Thymus (tissue), 14 donors: ENCODE measurements at places on chromosomes 5 and 9. TPM values are rescaled to one million over a fixed set of nuclear protein-coding genes. Genes with fewer than 3 reads are reported as not detected.

The TMEM38B gene
- polyA plus RNA-seq = 6.3 TPM

The CCDC183 gene
- polyA plus RNA-seq = 5.0 TPM

GRCh38 chr9:98698856-98699255 lies 9.9 kb downstream of the GABBR2 start:
- no peaks in the 10 kb centered on the region for H3K36me3 ChIP-seq
- H3K4me1 ChIP-seq = no peaks in the 10 kb centered on the region
- no peak overlapping the region for H3K27ac ChIP-seq
- H3K4me3 ChIP-seq = no peak overlapping the region
- DNase-seq = no peak
- H3K27me3 ChIP-seq = no peaks in the 10 kb centered on the region

- no peak for DNase-seq
- no peak overlapping the region for H3K4me3 ChIP-seq
- no peaks in the 10 kb centered on the region for H3K27me3 ChIP-seq
- H3K36me3 ChIP-seq = no peaks in the 10 kb centered on the region
Observed at GRCh38 chr9:32722704-32723103, 60.6 kb upstream of the TMEM215 start.

DNA sequence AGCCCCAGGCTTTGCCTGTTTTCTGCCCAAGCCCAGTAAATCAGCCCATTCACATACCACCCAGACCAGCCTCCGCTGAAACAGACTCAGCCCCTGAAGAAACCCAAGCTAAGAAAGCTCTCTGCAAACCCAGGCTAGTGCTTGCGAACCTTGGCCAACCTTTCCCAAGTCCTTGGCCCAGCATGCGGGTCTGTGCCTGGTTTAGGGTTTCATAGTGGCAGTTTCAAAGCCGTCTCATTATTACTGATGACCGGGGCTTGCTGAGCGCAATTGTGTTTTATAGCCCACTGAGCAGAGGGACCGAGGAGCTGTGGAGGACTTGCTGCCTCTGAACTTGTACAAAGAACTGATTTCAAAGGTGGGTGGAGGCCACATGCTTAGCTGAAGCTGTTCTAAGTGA lies 584.3 kb downstream of the BNC2 start:
- H3K27ac ChIP-seq = no peak overlapping the region
- no peak for DNase-seq
- no peaks in the 10 kb centered on the region for H3K36me3 ChIP-seq
- H3K27me3 ChIP-seq = no peaks in the 10 kb centered on the region
- no peak overlapping the region for H3K4me3 ChIP-seq
- no peaks in the 10 kb centered on the region for H3K4me1 ChIP-seq

GRCh38 chr9:22913026-22913425 lies 466.4 kb downstream of the DMRTA1 start:
- H3K27me3 ChIP-seq = no peaks in the 10 kb centered on the region
- H3K4me1 ChIP-seq = no peaks in the 10 kb centered on the region
- DNase-seq = no peak
- H3K27ac ChIP-seq = no peak overlapping the region
- H3K36me3 ChIP-seq = no peaks in the 10 kb centered on the region

DNA sequence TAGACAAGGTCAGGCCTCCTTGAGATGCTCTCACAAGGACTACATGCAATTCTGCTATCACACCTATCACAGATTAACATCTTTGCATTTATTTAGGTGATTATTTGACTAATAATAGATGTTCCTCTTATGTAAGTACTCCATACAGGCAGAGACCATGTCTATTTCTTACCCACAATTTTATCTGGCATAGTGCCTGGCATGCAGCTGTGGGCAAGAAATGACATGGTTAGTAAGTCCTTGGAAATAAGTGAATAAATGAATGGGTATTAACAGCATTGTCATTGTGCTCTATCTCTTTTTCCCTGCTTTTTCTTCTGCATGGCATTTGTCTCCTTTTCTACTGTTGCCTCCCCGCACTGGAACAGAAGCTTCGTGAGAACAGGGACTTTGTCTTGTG lies 49.4 kb downstream of the SLC22A5 start:
- H3K36me3 ChIP-seq = no peaks in the 10 kb centered on the region
- peaks cover 69% of the 10 kb centered on the region for H3K4me1 ChIP-seq

GRCh38 chr5:180208435-180209081 lies 453 bp downstream of the RASGEF1C start:
- H3K27me3 ChIP-seq = peaks cover 49% of the 10 kb centered on the region
- DNase-seq = no peak
- H3K27ac ChIP-seq = no peak overlapping the region
- H3K36me3 ChIP-seq = no peaks in the 10 kb centered on the region
- H3K4me1 ChIP-seq = peaks cover 3% of the 10 kb centered on the region
- H3K4me3 ChIP-seq = no peak overlapping the region

DNA sequence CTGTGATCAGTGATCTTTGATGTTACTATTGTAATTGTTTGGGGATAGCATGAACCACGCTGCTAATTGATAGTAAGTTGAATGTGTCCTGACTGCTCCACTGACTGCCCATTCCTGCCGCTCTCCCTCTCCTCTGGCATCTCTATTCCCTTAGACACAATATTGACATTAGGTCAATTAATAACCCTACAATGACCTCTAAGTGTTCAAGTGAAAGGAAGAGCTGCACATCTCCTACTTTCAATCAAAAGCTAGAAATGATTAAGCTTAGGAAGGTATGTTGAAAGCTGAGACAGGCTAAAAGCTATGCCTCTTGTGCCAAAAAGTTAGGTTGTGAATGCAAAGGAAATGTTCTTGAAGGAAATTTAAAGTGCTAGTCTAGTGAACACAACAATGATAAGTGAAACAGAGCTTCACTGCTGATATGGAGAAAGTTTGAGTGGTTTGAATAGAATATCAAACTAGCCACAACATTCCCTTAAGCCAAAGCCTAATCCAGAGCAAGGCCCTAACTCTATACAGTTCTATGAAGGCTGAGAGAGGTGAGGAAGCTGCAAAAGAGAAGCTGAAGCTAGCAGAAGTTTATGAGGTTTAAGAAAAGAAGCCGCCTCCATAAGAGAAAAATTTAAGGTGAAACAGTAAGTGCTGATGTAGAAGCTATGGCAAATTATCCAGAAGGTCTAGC lies 12.9 kb downstream of the CLINT1 start:
- H3K27me3 ChIP-seq = no peaks in the 10 kb centered on the region
- H3K36me3 ChIP-seq = peaks cover 10% of the 10 kb centered on the region
- no peak for DNase-seq
- no peaks in the 10 kb centered on the region for H3K4me1 ChIP-seq
- H3K4me3 ChIP-seq = no peak overlapping the region

DNA sequence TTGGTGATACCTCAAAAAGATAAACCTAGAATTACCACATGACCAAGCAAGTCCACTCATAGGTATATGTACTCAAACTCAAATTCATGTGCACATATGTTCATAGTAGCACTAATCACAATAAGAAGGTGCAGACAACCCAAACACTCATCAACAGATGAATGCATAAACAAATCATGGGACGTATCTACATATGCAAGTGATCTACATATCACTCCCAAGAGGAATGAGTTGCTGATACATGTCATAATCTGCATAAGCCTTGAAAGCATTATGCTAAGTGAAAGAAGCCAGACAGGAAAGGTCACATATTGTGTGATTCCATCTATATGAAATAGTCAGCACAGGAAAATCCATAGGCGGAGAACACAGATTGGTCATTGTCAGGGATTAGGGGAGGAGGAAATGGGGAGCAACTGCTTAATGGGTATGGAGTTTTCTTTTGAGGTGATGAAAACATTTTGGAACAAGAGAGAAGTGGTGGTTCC lies 10.6 kb upstream of the GPX8 start:
- no peak overlapping the region for H3K4me3 ChIP-seq
- H3K27me3 ChIP-seq = peaks cover 14% of the 10 kb centered on the region
- H3K4me1 ChIP-seq = peaks cover 2% of the 10 kb centered on the region
- H3K27ac ChIP-seq = no peak overlapping the region
- no peak for DNase-seq

DNA sequence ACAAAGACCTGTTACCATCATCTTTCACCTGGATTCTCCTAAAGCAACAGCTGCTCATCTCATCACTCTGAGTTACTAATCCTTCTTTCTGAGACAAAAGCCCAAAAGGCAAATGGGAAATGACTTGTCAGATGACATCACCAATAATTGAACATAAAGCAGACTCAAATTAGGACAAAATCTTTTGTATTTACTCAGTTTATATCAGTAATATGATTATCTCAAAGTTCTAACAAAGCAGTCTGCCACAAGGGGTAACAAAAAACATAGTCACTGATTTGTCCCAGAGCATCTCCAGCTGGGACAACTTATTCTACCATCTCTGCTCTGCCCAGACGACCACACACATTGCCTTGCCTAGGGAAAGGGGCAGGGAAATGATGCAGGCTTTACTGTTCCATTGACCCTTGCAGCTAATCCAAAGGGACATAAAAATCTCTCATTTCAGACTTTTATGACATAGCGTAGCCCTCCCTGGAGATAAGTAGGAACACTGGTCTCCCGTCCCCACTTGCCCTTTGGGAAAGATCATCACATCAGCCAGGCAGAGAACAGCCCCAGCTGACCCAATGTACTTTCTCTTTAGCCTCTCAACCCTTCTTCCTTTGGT lies 249.5 kb upstream of the PTGER4 start:
- DNase-seq = no peak
- no peak overlapping the region for H3K27ac ChIP-seq
- no peaks in the 10 kb centered on the region for H3K36me3 ChIP-seq
- no peak overlapping the region for H3K4me3 ChIP-seq

The SLC36A2 gene
- polyA plus RNA-seq = 0.02 TPM

GRCh38 chr5:154058055-154059038 lies 19.6 kb downstream of the MFAP3 start:
- peaks cover 5% of the 10 kb centered on the region for H3K4me1 ChIP-seq
- no peak for DNase-seq
- H3K4me3 ChIP-seq = no peak overlapping the region

DNA sequence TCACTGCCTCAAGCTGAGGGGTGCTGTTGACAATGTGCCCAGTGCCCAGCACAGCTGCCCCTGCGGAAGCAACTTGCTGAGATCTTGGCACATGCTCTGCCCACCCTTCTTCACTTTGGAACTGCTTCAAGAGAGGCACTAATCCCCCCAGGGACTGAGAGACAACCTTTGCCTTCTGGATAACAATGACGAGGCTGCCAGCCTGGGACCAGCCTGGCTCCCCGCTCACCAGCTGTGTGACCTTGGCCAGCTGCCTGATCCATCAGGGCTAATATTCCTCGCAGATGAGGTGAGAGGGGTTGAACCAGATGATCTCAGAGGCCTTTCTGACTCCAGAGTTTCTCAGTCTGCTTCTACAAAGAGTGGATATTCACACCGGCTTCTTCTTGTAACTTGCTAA lies 81.0 kb downstream of the SHB start:
- no peaks in the 10 kb centered on the region for H3K27me3 ChIP-seq
- no peaks in the 10 kb centered on the region for H3K36me3 ChIP-seq
- no peak overlapping the region for H3K4me3 ChIP-seq
- no peak overlapping the region for H3K27ac ChIP-seq
- peaks cover 53% of the 10 kb centered on the region for H3K4me1 ChIP-seq
- DNase-seq = no peak

The FAXDC2 gene
- polyA plus RNA-seq = 17.6 TPM

The PCDHB13 gene
- polyA plus RNA-seq = 0.27 TPM

DNA sequence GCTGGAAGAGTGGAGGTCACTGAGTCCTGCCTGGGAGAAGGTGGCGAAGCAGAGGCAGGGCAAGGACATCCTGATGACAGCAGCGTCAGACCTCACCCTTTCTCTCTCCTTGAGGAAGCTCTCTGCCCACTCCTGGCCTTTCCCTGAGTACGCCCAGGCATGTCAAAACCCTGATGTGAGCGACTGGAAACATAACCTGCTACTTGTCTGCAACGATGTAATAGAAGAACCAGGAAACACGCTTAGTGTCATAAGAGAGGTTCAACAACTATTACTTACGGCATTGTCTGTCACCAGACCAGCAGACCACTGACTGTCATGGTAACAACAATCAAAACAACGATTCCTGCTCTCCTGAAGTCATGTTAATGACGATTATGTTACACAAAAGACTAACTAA lies 152.4 kb downstream of the ACTL7B start:
- H3K36me3 ChIP-seq = no peaks in the 10 kb centered on the region
- H3K4me1 ChIP-seq = no peaks in the 10 kb centered on the region
- H3K4me3 ChIP-seq = no peak overlapping the region
- no peak overlapping the region for H3K27ac ChIP-seq
- no peaks in the 10 kb centered on the region for H3K27me3 ChIP-seq
- no peak for DNase-seq

GRCh38 chr5:39657943-39658342 lies 233.2 kb upstream of the DAB2 start:
- H3K27me3 ChIP-seq = no peaks in the 10 kb centered on the region
- no peak for DNase-seq
- no peak overlapping the region for H3K27ac ChIP-seq
- H3K4me3 ChIP-seq = no peak overlapping the region
- no peaks in the 10 kb centered on the region for H3K4me1 ChIP-seq
- no peaks in the 10 kb centered on the region for H3K36me3 ChIP-seq

The KCNMB1 gene
- 2.9 TPM for polyA plus RNA-seq

The C9orf43 gene
- 0.75 TPM for polyA plus RNA-seq

The TRIM7 gene
- 5.3 TPM for polyA plus RNA-seq

The CDH9 gene
- 0.09 TPM for polyA plus RNA-seq

GRCh38 chr9:100601216-100601615 lies 23.3 kb downstream of the CAVIN4 start:
- H3K27me3 ChIP-seq = no peaks in the 10 kb centered on the region
- DNase-seq = peak; percentile 41
- H3K36me3 ChIP-seq = no peaks in the 10 kb centered on the region
- peaks cover 13% of the 10 kb centered on the region for H3K4me1 ChIP-seq

- no peak for DNase-seq
- no peak overlapping the region for H3K27ac ChIP-seq
- H3K4me3 ChIP-seq = no peak overlapping the region
- no peaks in the 10 kb centered on the region for H3K27me3 ChIP-seq
- no peaks in the 10 kb centered on the region for H3K4me1 ChIP-seq
- H3K36me3 ChIP-seq = no peaks in the 10 kb centered on the region
Observed at GRCh38 chr9:84374516-84374915, 34.0 kb upstream of the SLC28A3 start.

GRCh38 chr9:34646211-34647083 lies at the start of gene GALT:
GALT (plus strand) TSS chr9:34646675; CDS start chr9:34646705, 30 bp downstream.
- H3K27me3 ChIP-seq = no peaks in the 10 kb centered on the region
- H3K27ac ChIP-seq = peak within 1 kb of the TSS; percentile 73
- DNase-seq = peak; percentile 78
- peaks cover 24% of the 10 kb centered on the region for H3K4me1 ChIP-seq

- no peaks in the 10 kb centered on the region for H3K27me3 ChIP-seq
- H3K36me3 ChIP-seq = no peaks in the 10 kb centered on the region
- no peak for DNase-seq
- no peaks in the 10 kb centered on the region for H3K4me1 ChIP-seq
Observed at GRCh38 chr9:115057559-115057958, 60.4 kb downstream of the TNC start.
